ENCODE measurements at places on chromosomes 13 and 19.
A peak's percentile ranks its signal among the peaks of the same experiment; 100 is the strongest.

- no peak for DNase-seq
Measured at GRCh38 chr13:54965881-54966280, 1937.3 kb downstream of the OLFM4 start.

DNA sequence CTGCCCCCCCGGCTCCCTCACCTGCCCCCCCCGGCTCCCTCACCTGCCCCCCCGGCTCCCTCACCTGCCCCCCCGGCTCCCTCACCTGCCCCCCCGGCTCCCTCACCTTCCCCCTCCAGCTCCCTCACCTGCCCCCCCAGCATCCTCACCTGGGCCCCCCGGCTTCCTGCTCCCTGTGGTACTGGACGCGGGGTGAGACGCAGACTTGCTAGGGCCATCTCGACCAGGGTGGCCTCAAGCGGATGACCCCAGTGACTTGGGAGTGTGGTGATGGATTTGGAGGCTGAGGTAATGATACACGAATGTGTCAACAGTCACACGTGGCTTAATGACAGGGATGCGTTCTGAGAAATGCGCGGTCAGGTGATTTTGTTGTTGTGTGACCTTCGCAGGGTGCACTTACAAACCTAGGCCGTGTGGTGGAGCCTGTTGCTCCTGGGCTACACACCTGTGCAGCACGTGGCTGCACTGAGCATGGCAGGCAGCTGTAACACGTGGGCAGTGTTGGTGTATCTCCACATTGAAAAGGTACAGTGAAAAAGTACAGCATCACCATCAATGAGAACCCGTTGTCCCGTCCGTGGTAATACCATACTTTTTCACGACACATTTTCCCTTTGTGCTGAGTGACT lies 197.8 kb downstream of the TEX29 start:
- DNase-seq: no peak

DNA sequence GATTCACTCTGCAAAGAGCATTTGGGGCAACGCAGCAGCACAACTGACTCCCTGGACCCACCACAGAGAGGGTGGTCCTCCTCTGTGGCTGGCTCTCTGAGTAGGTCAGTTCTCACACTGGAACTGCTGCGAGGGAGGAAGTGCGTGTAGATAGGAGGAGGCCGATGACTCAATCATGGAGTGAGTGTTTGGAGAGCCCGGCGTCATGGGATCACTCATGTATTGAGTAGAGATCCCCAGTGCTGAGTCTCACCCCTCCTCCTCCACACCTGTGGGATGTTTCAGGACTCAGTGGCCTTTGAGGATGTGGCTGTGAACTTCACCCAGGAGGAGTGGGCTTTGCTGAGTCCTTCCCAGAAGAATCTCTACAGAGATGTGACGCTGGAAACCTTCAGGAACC lies 8.9 kb downstream of the ZNF101 start:
- no peak for DNase-seq

- DNase-seq: peak; percentile 94
Measured at GRCh38 chr19:32674931-32675719, at the start of gene ANKRD27. Gene ANKRD27, minus strand, starts transcription at chr19:32675180. Its CDS starts 16,165 bp downstream, at chr19:32659015.

DNA sequence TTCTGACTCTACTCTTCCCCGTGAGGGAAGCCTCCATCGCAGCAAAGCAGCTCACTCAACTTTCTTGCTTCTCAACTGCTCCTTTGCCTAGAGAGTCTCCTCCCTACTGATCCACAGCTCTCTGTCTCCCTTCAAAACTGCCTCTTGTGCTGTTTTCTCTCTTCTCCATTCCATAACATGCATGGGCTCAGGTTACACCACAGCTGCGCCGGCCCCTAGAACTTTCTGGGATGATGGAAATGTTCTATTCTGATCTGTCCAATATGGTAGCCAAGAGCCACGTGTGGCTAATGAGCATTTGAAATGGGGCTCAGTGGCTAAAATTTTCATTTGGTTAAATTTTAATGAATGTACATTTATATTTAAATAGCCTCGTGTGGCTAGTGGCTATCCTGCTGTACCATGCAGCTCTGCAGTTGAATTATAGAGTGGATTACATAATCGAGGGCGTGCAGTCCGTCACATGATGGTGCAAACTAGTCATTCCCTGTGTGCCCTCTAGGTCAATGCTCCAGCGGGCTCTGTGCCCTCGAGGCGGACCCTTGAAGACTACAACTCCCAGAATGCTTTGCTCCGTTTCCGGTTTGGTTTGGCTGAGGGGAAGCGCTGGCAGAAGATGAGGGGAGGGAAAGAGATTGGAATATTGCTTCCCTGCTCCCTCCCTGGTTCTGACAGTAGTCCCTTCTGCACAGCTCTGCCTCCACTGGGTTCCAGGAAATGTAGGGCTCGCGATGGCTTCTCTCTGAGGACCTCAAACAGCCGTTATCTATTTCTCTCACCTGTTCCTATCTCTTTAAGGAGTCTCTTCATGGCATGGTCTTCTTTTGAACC lies 109.8 kb downstream of the CACNA1A start:
- no peak for DNase-seq

GRCh38 chr13:36374063-36374462 lies 27.9 kb upstream of the SPART start:
- no peak for DNase-seq

DNA sequence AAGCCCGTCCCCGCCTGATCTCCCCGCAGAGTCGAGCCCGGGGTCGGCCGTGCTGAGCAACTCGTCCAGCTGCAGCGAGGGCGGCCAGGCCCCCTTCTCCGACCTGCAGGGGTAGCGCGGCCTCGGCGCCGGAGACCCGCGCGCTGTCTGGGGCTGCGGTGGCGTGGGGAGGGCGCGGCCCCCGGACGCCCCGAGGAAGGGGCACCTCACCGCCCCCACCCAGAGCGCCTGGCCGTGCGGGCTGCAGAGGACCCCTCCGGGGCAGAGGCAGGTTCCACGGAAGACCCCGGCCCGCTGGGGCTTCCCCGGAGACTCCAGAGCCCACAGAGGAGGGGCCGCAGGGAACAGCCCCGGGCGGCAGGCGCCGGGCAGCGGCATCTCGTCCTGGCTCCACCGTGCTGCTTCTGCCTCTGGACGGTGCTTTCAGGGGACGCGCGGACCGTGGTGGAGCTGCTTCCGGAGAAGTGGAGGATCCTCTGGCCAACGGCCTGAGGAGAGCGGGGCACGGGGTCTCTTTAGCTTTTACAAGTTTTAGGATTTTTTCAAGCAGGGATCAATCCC lies 8.8 kb upstream of the F7 start:
- DNase-seq: no peak

- DNase-seq: no peak
Measured at GRCh38 chr13:23584275-23584674, 14.1 kb downstream of the TNFRSF19 start.

GRCh38 chr13:112732679-112733078 lies 42.8 kb downstream of the ATP11A start:
- no peak for DNase-seq

DNA sequence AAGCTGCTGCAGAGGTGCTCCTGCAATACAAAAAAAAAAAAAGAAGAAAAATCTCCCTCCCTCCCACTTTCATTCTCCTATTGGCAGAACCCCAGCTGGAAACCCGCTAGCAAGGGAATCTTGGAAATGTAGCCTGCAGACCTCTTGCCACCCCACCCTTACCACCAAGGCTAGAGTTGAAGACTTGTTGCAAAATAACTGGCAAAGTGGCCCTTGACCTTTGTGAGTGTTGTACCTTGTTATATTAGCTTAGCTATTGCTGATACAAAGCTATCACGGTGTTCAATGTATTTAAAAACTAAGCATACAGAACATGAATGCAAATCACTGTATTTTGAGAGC lies 57.5 kb upstream of the KCTD4 start:
- no peak for DNase-seq

- DNase-seq: no peak
Measured at GRCh38 chr13:37105251-37105714, at the start of gene CSNK1A1L. Gene CSNK1A1L, minus strand, starts transcription at chr13:37105664. Its CDS starts 408 bp downstream, at chr13:37105256.

DNA sequence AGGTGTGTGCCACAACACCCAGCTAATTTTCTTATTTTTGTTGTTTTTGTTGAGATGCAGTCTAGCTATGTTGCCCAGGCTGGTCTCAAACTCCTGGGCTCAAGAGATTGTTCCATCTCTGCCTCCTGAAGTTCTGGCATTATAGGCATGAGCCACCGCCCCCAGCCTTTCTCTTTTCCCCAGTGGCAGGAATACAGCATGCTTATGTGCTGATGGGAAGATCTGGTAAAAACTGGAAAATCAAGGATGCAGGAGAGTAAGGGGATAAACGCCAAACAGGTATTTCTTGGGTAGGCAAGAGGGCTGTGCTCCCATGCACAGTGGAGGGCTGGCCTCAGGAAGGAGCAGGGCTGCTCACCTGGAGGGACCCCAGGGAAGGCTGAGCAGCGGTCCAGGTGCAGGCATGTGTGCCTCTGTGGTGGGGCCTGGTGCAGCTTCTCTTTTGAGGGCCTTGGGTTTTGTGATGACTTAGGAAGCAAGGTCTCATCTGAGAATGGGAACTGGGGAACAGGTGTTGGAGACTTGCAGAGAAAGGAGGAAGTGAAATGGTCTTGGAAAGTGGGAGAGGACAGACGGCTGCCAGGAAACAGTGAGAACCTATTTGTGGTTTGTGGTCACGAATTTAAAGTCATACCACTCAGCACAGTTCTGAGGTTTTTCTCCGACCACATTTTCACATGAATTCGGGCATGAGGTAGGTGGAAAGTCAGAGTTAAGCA lies 106.5 kb downstream of the TEX26 start:
- DNase-seq: no peak

DNA sequence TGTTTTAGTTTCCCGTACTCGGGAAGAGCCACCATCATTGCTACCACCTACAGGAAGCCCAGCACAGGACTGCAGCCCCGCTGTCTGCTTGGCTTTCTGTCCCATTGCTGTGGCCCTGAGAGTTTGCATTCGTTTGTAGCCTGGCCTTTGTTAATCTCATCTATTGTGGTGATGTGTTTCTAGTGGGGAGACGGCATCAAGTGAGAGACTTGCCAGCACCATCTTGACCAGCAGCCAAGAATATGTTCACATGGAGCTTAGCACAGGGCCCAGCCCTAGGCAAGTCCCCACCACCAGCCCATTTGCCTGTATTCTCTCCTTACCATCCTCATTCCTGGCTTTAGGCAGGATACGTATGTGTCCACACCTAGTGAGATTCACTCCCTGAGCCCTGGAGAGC lies 17.3 kb upstream of the OVOL3 start:
- DNase-seq: no peak

DNA sequence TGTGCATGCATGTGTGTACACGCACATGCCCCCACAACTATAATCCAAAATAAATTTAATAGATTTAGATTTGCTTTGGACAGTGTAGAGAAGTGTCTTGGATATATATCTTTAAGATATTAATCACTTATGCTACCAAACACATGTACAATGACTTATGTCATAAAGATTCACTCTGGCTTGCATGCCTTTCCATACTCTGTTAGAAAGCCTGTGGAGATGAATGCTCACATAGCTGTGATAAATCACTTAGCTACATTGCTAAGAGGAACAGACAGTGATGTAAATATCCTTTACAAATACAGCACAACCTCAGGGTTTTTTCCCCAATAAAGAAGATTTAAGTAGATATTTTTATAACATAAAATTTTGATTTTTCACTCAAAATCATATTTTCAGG lies 2484.8 kb upstream of the PCDH20 start:
- no peak for DNase-seq

GRCh38 chr13:112133499-112134390 lies 66.8 kb downstream of the SOX1 start:
- no peak for DNase-seq

GRCh38 chr19:10699650-10700335 lies 1.4 kb upstream of the QTRT1 start:
- DNase-seq: peak; percentile 58

DNA sequence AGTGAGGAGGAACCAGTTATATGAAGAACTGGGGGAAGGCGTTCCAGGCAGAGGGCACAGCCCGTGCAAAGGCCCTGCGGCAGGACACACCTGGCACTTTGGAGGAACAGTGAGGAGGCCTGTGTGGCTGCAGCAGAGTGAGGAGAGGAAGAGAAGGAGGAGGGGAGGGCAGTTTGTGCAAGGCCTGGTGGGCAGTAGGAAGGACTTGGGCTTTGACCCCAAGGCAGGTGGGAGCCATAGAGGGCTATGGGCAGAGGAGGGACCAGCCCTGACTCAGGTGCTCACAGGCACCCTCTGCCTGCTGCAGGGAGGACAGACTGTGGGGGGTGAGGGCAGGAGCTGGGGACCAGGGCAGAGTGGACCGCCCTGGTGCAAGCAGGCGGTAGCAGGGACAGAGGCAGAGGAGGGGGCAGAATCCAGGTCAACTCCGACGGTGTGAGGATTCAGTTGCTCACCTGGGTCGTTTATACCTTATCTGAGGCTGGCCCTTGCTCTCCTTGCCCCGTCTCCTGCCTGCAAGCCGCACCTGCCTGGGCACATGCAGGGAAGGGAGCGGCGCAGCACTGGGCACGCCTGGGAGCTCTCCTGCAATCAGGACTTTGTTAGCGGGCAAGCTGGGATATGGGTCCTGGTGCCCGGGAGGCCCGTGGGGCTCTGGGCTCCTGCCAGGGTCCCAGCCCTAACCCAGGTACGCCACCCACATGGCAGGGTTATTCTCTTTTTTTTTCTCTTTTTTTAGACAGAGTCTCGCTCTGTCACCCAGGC lies 34.8 kb downstream of the NFIC start:
- no peak for DNase-seq

GRCh38 chr13:66152596-66152995 lies 1077.5 kb downstream of the PCDH9 start:
- DNase-seq: no peak

- no peak for DNase-seq
Measured at GRCh38 chr13:23025864-23026608, 154.7 kb upstream of the SGCG start.

DNA sequence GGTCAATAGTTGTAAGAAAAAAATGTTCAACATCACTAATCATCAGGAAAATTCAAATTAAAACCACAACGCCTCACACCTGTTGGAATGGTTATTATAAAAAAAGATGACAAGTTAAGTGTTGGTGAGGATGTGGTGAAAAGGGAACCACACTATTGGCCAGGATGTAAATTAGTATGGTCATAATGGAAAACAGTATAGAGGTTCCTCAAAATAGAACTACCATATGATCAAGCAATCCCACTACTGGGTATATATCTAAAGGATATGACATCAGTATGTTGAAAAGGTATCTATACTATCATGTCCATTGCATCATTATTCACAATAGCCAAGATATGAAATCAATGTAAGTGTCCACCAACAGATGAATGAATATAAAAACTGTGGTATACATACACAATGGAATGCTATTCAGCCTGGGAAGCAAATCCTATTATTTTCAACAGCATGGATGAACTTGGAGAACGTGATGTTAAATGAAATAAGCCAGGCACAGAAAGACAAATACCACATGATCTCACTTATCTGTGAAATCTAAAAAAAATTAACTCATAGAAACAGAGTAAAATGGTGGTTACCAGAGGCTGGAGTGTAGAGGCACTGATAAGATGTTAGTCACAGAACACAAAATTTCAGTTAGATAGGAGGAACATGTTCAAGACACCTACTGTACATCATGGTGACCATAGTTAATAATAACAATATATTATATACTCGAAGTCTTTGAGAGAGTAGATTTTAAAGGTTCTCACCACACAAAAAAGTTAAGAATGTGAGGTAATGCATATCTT lies 56.6 kb downstream of the TBC1D4 start:
- no peak for DNase-seq

GRCh38 chr19:6797646-6798045 lies 25.1 kb downstream of the VAV1 start:
- DNase-seq: no peak
